ENCODE measurements at places on chromosomes 5 and 9.

GRCh38 chr5:98349251-98349989 lies 424.0 kb upstream of the RGMB start:
- peak; percentile 4 for DNase-seq

- no peak for DNase-seq
Measured at GRCh38 chr9:107260437-107261081, 22.5 kb upstream of the RAD23B start.

GRCh38 chr5:145540375-145540774 lies 294.8 kb downstream of the PRELID2 start:
- no peak for DNase-seq

GRCh38 chr5:102975457-102976182 lies 144.3 kb downstream of the GIN1 start:
- no peak for DNase-seq

GRCh38 chr9:123356851-123357742 lies 1.1 kb downstream of the CRB2 start:
- DNase-seq: no peak

GRCh38 chr9:81632599-81632998 lies 56.7 kb downstream of the TLE1 start:
- no peak for DNase-seq

DNA sequence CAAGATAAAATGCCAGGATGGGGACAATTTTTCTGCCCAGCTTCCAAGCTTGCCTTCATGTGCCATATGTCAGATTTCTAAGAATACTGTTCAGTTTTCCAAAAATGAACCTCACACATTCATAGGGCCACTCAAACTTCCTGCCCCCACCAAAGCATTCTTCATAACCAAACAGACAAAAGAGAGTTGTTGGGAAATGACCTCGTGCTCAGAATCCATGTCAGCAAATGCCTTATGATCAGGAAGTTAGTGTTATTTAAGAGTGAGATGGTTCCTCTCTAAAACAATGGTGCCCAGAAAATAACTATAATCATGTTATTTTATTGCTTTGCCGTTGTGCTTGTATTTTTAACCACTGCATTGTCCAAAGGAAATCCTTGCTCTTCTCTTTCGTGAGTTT lies 208.2 kb downstream of the ZNF608 start:
- no peak for DNase-seq

GRCh38 chr5:174706997-174707572 lies 17.3 kb upstream of the MSX2 start:
- DNase-seq: no peak
